ENCODE measurements at places on chromosomes 13 and 19. TPM values are rescaled to one million over a fixed set of nuclear protein-coding genes. Genes with fewer than 3 reads are reported as not detected.
A peak's percentile ranks its signal among the peaks of the same experiment; 100 is the strongest.

GRCh38 chr19:16661480-16662034, 618 bp downstream of the TMEM38A start:
- DNase-seq, result peak; percentile 69

GRCh38 chr13:22482496-22483000, 698.2 kb upstream of the SGCG start:
- no peak for DNase-seq

DNA sequence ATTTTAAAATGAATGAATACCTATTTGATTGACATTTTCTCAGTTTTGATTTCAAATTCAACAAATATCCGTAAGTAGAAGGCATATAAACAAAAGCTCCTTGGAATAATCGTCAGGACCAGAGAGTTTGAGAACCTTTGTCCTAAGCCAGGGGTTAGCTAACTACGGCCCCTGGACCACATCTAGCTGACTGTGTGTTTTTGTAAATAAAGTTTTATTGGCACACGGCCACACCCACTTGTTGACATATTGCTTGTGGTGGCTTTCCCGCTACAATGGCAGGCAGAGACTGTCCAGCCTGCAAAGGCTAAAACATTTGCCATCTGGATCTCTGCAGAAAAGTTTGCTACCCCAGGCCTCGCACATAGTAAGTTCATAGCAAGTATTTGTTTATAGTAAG, 83.4 kb downstream of the GNG7 start:
- no peak for DNase-seq

- no peak for DNase-seq
Observed at GRCh38 chr13:81563091-81563490, 1222.2 kb upstream of the SPRY2 start.

GRCh38 chr19:54444737-54445136, 4.3 kb upstream of the LENG8 start:
- DNase-seq, result no peak

DNA sequence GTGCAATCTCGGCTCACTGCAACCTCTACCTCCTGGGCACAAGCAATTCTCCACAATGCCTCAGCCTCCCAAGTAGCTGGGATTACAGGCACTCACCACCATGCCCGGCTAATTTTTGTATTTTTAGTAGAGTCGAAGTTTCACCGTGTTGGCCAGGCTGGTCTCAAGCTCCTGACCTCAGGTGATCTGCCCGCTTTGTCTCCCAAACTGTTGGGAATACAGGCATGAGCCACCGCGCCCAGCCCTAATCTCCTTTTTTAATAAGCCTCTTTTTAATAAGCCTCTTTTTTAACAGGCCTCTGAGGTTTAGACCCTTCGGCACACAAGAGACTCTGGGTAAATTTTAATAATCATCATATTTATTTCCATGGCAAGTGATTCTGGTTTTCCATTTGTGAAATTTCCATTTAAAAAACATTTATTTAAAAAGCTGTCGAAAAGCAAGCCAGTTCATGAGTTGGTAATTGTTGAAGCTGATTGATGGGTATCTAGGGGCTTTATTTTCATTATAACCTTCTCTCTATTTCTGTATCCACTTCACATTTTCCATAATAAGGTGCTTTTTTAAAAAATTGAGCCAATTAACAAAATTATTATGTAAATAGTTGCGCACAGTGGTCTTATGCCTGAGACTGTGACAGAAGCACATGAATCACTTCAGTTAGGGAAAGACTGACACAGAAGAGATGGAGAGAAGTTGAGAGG, 11.8 kb downstream of the POU2F2 start:
- DNase-seq, result peak; percentile 94

DNA sequence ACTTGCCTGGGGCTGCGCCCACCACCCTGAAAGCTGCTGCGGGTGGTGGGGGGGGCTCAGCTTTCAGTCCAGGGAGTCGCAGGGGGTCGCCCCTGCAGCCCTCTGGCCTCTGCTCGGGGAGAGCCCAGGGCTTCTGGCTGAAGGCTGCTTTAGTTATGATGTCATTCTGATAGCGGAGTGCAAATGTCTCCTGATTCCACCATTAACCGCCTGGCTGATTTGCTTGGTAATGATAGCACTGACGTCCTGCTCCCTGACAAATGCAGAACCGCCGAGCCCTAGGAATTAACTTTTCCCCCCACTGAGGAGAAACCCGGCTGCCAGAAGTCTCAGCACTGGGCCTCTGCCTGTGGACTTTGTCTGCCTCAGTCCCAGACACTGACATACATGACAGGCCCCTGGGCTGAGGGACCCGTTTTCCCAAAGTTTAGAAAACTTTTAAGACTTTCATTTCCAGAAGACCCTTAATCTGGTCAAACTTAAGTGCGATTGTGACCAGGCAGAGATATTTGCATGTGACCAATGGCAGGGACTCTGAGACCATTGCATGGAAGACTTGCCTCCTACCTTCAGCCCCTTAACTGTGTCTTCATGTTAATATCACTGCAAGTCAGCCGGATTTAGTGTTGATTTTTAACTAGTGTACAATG, 142.5 kb upstream of the ZNF536 start:
- peak; percentile 65 for DNase-seq

DNA sequence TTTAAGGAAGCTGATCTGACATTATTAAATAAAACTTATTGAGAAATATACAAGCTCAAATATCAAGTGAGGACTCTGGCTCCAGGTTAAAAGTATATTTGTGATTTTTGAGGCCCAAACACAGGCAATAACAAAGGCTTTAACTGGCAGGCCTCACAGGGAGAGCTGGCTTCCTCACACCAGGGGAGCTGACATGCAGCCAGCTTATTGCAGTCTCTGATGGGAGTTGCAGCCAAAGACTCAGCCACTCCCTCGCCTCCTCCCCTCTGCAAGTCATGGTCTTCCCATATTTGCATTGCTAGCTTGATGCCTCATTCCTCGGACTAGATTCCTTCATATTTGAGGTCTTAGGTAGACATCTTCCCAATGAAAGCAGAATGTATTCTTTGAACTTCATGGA, 647.1 kb upstream of the SLITRK6 start:
- no peak for DNase-seq

GRCh38 chr13:42348576-42348975, 76.6 kb downstream of the AKAP11 start:
- DNase-seq, result no peak

DNA sequence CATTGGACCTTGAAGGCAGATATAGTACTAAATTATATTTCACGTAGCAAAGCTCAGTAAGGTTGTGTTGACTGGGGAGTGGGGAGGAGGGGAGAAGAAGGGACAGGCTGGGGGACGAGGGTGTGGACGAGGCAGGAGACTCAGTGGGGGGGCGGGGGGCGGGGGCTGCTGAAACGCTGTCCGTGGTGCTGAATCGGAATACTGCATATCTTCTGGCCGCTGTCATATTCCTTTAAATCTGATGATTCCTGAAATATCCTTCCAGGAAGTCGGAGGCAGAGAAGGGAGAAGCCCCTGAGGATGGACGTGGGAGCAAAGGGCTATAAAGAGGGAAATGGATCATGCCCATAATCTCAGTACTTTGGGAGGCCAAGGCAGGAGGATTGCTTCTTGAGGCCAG, 34.7 kb upstream of the CASP14 start:
- DNase-seq, result no peak

DNA sequence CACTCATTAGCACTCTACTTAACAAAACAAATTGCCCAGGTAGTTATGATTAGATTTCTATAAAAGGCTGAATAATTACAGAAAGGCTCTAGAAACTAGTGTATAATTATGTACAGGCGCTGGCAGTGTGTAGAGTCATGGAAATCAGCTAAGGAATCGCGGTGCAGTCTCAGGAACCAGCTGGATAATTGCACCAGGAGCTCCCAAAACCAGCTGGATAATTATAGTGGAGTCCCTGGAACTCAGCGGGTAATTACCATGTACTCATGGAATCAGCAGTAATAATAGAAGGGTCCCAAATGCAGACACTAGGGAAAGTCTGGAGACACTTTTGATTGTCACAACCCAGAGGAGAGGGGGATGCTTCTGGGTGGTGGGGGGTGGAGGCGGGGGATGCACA, 23.2 kb upstream of the TTYH1 start:
- no peak for DNase-seq

DNA sequence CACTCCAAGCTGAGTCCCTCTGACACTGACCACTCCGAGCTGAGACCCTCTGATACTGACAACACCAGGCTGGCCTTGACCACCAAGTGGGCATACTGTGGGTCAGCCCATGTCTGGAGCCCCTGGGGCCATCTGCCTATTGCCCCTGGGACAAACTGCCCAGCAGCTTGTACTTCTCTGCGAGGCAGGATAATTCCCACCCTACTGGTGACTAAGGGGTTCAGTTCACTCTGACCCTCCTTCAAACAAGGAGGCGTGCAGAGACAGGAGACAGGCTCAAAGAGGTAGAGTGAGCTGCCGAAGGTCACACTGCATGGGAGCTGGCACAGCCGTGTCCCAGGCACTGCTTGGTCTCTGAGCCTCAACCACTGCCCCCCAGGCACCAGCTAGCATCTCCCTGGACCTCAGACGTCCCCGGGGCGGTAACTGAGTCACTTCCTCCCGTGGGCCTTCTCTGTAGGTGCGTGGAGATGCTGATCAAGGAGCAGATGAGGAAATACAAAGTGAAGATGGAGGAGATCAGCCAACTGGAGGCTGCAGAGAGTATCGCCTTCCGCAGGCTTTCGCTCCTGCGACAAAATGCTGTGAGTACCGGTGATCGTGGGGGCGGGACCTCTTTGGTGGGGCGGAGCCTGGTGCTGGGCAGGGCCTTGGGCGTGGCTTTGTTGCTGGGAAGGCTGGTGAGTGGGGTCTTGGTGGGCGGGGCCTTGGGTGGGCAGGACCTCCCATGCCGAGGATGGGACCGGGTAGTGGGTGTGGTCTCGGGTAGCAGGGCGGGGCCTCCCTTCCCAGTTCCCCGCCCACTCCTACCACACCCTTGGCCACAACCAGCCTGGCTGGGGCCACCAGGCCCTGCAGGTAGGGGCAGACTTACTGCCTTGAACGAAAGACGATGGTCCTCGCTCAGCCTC, 5.8 kb upstream of the USE1 start:
- DNase-seq, result peak; percentile 98

The KLK11 gene
- not detected for total RNA-seq

- DNase-seq, result no peak
Observed at GRCh38 chr13:43537124-43537523, 249.6 kb downstream of the ENOX1 start.

DNA sequence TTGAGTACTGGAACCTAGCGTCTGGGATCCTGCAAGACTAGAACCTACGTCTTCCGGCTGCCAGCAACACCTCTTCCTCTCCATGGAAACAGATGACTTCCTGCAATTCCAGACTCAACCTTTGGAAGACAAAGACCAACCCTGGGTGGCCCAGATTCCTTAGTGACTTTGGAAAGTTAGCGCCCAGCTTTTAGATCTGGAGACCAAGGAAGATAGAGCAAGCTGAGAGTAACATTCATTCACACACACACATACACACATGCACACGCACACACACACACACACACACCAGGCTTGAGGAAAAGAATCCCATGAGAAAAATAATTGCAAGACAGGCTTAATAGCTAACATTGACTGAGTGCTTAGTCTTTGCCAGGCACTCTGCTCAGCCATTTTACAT, 788.9 kb downstream of the UQCRFS1 start:
- no peak for DNase-seq

GRCh38 chr13:99854366-99854765, 117.2 kb downstream of the ZIC5 start:
- DNase-seq, result no peak

The CEACAM19 gene
- not detected for total RNA-seq

The EXOC3L2 gene
- not detected for total RNA-seq

DNA sequence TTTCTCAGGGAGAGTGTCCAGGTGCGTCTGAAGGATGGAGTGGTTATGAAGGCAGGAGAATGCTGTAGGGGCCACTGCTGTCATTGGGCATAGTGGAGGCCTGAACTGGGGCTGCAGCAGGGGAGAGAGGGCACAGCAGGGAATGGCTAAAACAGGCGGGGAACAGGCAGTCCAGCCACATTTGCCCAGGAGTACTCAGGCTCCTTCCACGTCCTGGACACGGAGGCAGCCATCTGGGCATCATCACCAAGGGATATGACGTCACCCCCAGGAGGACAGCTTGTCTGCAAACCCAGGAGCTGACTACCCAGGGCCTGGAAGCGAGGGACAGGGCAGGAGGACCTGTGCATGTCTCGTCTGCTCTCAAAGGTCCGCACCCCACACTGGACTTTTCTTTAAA, 22.2 kb downstream of the VSTM2B start:
- DNase-seq, result no peak

DNA sequence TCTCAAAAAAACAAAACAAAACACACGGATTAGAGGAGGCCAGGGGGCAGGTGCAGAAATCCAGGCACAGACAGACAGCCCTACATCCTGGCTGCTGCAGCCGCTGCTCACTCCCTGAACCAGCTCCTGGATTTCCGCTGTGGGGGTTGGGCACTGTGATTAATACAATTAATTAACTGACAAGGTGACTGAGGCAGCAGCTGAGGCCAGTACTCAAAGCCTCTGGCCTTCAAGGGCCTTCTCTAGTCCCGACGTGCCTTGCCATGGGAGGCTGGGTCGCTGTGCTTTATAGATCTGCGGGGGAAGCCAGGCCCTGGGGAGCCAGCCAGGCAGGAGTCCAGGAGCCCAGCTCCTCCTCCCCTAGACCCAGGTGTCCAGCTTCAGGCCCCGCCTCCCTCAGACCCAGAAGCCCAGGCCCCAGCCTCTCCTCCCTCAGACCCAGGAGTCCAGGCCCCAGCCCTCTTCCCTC, 4.6 kb downstream of the NECTIN2 start:
- DNase-seq, result no peak

DNA sequence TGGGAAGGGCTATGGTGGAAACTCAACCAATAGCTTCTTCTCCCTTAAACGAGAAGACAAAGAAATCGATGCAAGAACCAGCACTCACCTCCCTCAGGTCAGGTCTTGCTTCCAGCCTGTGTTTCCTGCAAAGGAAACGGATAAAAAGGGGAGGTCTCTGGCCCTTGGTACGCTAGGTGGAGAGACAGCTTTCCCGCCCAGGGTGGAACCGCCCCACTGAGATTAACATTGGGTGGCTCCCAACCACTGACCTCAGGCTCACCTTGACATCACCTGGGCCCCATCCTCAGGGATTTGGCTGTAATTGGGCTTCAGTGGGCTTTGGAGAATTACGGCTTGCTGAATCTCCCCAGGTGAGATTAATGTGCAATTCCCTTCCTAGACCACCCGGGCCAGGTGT, at the start of gene NLRP7:
TSS of gene NLRP7 (minus strand) at position 150 of the 400 bp plus-strand sequence.
- DNase-seq, result no peak

DNA sequence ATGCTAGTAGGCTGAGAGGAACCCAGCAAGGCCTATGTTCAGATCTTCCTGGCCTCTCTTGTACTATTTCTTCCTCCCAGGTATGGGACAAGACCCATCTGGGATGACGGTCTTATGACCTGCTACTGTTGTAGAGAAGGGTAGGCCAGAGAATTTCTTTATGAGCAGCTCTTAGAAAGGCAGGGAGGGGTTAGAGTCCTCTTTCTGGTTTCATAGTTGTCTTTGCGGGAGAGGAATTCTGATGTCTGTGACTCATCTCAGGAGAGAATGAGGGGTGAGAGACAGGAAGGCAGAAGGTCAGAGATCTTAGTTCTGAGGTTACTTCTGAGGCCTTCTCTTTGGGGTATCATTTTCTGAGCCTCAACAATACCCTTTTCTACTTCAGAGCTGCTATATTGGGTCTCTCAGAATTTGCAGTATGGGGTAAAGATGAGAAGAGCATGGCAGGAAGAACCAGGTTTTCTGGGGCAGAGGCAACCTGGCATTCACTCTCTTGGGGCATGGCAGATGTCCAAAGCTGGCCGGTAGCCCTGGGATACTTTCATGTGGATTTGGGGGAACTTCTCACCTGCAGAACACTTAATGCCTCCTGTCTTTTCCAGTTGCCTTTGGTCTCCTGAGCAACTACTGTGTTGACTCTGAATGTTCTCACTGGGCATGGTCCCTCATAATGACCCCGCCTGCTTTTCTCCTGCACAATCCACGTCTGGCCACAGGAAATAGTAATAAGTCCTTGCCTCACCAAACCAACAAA, 154.4 kb downstream of the GGACT start:
- DNase-seq, result no peak

- DNase-seq, result peak; percentile 76
Observed at GRCh38 chr19:10603873-10604459, 16.9 kb upstream of the AP1M2 start.
